ENCODE measurements at places on chromosomes 1 and 21.

- DNase-seq: no peak
Measured at GRCh38 chr1:79777481-79778219, 771.1 kb upstream of the ADGRL4 start.

DNA sequence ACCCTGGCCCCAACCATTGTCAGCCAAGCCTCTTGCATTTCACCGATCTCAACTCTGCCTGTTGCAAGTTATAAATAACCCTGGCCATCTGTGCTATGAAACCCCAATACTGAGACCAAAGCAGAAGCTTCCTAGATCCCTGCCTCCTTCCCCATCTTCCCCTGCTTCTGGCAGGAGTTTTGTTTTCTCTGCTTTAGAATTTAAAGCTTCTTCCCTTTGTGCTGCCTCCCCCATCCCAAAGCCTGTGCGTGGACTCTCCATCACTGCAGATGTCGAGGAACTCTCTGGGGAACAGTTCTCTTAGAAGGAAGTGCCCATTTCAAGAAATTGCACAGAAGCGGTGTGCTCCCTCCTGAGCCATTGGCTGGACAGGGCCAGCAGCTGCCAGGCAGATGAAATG is 17.4 kb upstream of the MYOG start:
- no peak for DNase-seq

GRCh38 chr1:169604781-169605560 is 18.7 kb upstream of the F5 start:
- no peak for DNase-seq

- no peak for DNase-seq
Measured at GRCh38 chr1:38686167-38686926, 173.2 kb downstream of the RRAGC start.

GRCh38 chr1:228650141-228650540 is 85.1 kb upstream of the RHOU start:
- no peak for DNase-seq

GRCh38 chr1:65001231-65001792 is 35.0 kb upstream of the JAK1 start:
- no peak for DNase-seq

DNA sequence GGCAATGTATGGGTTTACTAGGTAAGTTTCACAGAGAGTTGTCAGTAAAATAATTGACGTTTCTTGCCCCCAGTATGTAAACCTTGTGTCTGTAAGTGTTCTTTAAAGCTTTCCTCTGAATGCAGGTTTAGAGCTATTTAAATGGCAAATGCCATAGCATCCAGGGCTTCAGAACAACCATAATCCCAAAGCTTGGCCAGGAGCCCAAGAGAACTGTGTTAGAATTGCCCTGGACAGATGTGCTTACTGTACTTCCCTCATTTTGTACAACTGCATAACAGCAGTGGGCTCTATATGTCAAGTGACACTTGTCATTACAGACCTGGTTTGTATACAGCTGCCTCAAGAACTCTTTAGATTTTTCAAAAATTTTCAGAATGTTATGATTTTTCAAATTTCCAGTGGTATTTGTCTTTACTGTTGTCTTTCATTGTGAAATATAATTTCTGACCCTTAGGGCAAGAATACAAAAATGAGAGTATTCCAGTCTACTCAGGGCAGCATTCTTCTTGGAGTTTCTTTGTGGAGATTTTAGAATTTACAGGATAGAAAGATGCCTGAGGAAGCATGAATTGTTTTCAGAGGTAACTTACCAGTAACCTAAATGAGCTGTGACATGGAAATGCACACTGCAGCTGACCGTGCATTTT is 136.9 kb upstream of the L1TD1 start:
- no peak for DNase-seq

DNA sequence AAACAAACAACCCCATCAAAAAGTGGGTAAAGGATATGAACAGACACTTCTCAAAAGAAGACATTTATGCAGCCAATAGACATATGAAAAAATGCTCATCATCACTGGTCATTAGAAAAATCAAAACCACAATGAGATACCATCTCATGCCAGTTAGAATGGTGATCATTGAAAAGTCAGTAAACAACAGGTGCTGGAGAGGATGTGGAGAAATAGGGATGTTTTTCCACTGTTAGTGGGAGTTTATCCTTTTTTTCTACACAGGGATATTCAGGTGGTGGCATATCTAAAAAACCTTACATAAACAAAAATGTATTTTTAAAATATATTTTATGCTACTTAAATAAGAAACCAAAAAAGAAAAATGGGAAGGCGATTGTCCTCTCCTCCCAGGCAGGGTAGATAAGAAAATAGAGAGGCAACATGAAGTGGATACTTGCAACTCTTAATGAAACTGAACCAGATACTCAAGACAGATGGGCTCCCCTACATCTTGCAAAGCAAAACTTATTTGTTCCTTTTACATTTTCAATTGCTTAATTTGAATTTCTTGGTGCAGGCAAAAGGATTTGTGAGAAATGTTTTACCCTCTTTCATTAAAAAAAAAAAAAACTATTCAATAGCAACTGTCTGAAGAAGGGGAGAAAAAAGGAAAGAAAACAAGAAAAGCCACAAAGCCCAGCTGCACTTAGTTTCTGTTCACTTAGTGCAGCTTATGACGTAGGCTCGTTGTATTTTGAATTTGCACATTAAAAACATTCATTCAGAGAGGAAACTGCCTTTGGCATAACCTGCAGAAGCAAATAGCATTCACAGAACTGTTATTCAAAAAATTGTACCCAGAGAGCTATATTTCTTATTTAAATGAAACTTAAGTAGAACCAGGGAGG is 36.9 kb upstream of the RGS1 start:
- no peak for DNase-seq

DNA sequence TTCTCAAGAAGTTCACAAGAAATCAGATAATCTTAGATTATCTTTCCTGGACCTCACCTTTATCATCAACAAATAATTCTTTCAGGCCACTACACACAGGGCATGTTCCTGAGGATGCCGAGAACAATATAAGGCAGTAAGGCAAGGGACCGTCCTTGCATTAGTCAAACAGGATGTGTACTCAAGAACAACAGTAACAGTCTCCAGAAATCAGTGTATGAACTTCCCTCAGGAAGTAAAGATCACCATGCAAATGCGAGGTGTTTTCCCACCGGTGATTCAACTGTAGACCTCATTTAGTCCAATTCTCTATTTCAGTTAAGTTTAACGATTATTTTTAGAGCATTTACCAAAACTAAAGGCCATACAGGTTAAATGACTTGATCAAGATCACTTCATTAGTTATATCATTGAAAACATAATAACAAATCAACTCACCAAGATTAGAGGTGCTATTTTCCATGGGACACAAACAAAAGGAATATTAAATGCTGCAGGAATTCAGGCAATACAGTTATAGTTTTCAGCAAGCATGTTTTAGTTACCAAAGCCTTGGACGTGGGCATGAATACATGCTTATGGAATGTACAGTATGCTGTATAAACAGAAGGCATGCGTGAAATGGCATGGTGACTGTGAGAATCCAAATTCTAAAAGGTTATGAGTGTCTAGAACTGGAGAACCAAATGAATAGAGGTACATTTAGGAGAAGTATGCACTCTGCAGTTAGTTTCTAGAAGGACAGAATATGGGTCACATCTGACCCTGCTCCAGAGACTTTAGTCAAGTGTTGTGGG is 145.2 kb downstream of the TNR start:
- no peak for DNase-seq

GRCh38 chr1:100982793-100983192 is 42.8 kb downstream of the DPH5 start:
- DNase-seq: no peak

- no peak for DNase-seq
Measured at GRCh38 chr1:183070923-183071618, 47.9 kb downstream of the LAMC1 start.

All from NCI-H2029 (cell line).